ENCODE measurements at places on chromosomes 2 and 18. TPM values are rescaled to one million over a fixed set of nuclear protein-coding genes. Genes with fewer than 3 reads are reported as not detected.

The RGPD5 gene
- 31.5 TPM for total RNA-seq

The ACMSD gene
- total RNA-seq: not detected

The LBX2 gene
- not detected for total RNA-seq

The TLX2 gene
- total RNA-seq: not detected

The SCYGR4 gene
- not detected for total RNA-seq

The C2orf72 gene
- 31.0 TPM for total RNA-seq

The BMP10 gene
- total RNA-seq: not detected

The IGFBP5 gene
- total RNA-seq: 34.9 TPM

The SERPINB10 gene
- total RNA-seq: not detected

The TMEM127 gene
- total RNA-seq: 16.0 TPM

The DSC3 gene
- total RNA-seq: 0.49 TPM

The ASB18 gene
- total RNA-seq: not detected

The ASXL3 gene
- total RNA-seq: 91.7 TPM

The NPC1 gene
- 30.2 TPM for total RNA-seq

The LINC00305 gene
- not detected for total RNA-seq

The MFF gene
- total RNA-seq: 81.9 TPM

The RPRM gene
- total RNA-seq: 101 TPM

The DCDC2C gene
- 0.49 TPM for total RNA-seq

The EFR3B gene
- total RNA-seq: 56.1 TPM

The CHRNG gene
- total RNA-seq: not detected

The LRP1B gene
- 52.1 TPM for total RNA-seq

The LYG1 gene
- total RNA-seq: 0.74 TPM

The POU3F3 gene
- 230 TPM for total RNA-seq

The FAM110C gene
- 7.4 TPM for total RNA-seq

The COLEC11 gene
- 0.25 TPM for total RNA-seq

The C1GALT1C1L gene
- total RNA-seq: not detected

The GREB1 gene
- 3.0 TPM for total RNA-seq

The KCNG2 gene
- total RNA-seq: 0.25 TPM

The CFC1 gene
- 0.49 TPM for total RNA-seq

The MYO7B gene
- under 0.01 TPM for total RNA-seq

The LAMA3 gene
- 2.5 TPM for total RNA-seq

The TCF23 gene
- not detected for total RNA-seq

The PMAIP1 gene
- total RNA-seq: 0.98 TPM

The RTP5 gene
- 5.2 TPM for total RNA-seq

All from temporal lobe (tissue), 4 donors.